ENCODE measurements at places on chromosomes 1 and 21. TPM values are rescaled to one million over a fixed set of nuclear protein-coding genes. Genes with fewer than 3 reads are reported as not detected.

- DNase-seq = no peak
These were observed 4.9 kb upstream of the S100A8 start for GRCh38 chr1:153395776-153396175.

GRCh38 chr1:88701275-88701674 lies 17.2 kb downstream of the PKN2 start:
- no peak for DNase-seq

The VSIG8 gene
- not detected for total RNA-seq

The LGR6 gene
- 4.7 TPM for total RNA-seq

Data from tongue (tissue), 3 donors.